ENCODE measurements at places on chromosomes 6 and 20.

GRCh38 chr20:63978319-63979228, 868 bp downstream of the SAMD10 start:
- DNase-seq = no peak

- DNase-seq = no peak
Observed at GRCh38 chr20:15865553-15865952, 707.7 kb downstream of the KIF16B start.

GRCh38 chr6:1644516-1645060, 34.9 kb downstream of the FOXC1 start:
- DNase-seq = no peak

GRCh38 chr20:37435607-37436006, 85.4 kb upstream of the NNAT start:
- no peak for DNase-seq

GRCh38 chr6:127190552-127190951, 72.1 kb downstream of the RSPO3 start:
- no peak for DNase-seq

GRCh38 chr6:32140420-32141046, 10.4 kb upstream of the FKBPL start:
- DNase-seq = no peak

- DNase-seq = no peak
Observed at GRCh38 chr20:16166737-16167136, 406.5 kb downstream of the KIF16B start.

DNA sequence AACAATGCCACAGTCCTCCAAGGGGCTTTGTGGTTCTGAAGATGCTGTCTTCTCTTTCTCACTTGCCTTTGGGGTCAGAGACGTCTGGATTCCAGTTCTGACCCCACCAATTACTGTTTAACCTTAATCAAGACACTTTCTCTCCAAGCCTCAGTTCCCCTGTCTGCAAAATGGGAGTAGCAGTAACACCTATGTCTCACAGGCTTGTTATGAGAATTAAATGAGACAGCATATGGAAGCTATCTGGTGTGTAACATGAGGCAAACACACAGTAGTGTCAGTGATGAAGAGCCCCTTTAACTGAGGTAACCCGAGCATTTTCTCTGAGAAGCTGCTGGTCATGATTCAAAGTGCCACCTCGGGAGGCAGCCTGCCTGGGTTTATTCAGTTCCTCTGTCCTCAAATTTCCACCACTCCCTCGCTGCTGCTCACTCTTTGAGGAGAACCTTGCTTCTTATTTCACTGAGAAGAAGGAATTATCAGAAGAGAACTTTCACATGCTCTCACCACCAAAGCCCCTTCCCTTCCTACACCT, 11.7 kb downstream of the PPIL1 start:
- no peak for DNase-seq

DNA sequence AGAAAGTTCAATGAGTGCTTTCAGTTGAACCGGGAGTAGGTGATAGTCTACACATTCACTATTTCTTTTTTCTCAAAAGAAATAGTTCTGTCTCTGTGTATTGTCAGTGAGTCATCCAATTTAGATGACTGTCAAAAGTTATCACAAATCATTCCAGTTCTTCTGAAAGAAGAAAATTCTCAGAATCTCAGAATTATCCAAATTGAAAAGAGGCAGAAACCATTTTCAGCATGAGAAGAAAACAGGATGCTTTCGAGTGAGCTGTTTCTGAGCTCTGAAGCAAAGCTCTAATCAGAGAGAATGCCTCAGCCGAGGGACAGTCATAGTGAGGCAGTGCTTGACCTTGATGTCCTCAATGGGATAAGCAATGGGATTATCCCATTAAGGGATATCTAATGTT, 97.9 kb downstream of the HUS1B start:
- no peak for DNase-seq

- DNase-seq = no peak
Observed at GRCh38 chr6:157898169-157898568, 75.1 kb downstream of the SNX9 start.

DNA sequence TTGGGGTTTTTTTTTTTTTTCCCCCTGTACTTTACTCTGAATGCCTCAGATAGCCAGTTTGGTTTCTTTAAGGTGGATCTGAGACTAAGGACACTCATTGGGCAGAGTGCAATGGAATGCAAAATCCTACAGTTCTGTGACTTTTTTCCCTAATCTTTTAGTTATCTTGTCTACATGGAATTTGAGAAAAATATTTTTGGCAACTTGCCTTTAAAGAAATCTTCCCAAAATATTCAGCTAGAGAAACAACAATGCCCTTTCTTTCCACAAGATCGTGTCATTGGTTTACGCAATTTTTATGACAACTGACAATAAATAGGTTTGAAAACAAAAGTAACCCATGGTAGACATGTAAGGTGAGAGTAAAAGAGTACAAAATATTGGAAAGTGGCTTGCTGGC, 171.7 kb upstream of the LAMP5 start:
- DNase-seq = no peak

GRCh38 chr6:28907394-28907793, 16.4 kb downstream of the TRIM27 start:
- no peak for DNase-seq

DNA sequence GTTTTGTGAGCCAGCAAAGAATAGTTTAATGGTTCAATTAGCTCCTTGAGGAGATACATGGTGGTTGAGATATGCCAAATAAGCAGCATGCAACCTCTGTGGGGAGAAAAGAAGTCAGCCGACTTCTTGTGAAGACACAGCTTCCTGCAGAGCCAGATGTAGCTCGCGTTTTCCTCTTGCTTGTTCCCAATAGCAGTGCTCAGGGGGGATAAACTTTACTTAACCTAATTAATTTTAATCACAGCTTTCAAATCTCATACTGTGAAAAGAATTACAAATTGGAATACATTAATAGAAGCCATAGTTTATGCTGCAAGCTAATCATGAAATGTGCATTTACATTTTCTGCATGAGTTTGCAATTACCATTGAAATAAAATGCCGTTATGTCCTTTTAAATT, 106.2 kb downstream of the MAP3K7 start:
- DNase-seq = no peak

GRCh38 chr20:30167540-30167939, 1089.9 kb upstream of the DEFB115 start:
- DNase-seq = no peak

- DNase-seq = no peak
Observed at GRCh38 chr20:24984961-24985640, 7.5 kb downstream of the APMAP start.

DNA sequence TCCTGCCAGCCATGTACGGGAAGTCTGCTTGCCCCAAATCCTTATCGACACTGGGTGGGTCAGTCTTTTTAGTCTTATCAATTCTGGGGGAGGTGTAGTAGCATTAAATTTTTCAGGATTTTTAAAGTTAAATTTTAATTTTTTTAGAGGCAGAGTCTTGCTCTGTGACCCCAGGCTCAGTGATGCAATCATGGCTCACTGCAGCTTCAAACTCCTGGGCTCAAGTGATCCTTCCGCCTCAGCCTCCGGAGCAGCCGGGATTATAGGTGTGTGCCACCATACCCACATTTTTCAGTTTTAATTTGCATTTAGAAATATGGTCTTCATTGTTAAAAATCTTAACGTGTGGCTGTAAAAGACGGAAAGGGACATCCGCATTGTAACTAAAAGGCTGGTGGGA, 51.9 kb downstream of the BANF2 start:
- no peak for DNase-seq

DNA sequence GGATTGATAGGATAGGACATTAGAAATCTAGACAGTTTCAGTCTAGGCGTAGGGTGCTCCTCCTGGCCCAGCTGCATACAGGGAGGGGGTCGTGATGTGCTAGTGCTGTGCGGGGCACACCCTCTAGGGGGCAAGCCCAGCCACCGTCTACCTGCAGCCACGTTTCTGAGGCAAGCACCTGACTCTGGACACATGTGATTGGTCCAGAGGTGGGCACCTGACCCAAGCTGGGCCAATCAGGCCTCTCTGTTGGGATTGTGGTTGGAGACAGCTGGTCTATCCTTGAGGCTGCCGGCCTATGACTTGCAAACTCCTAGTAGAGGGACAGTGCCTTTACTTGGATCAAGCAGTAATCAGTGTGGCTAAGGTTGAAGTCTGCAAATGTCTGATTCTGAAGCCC, 317.1 kb downstream of the BMP7 start:
- DNase-seq = no peak
